Breast epithelium (tissue), 4 donors: ENCODE measurements at places on chromosomes 1 and 21. TPM values are rescaled to one million over a fixed set of nuclear protein-coding genes. Genes with fewer than 3 reads are reported as not detected.
A peak's percentile ranks its signal among the peaks of the same experiment; 100 is the strongest.

DNA sequence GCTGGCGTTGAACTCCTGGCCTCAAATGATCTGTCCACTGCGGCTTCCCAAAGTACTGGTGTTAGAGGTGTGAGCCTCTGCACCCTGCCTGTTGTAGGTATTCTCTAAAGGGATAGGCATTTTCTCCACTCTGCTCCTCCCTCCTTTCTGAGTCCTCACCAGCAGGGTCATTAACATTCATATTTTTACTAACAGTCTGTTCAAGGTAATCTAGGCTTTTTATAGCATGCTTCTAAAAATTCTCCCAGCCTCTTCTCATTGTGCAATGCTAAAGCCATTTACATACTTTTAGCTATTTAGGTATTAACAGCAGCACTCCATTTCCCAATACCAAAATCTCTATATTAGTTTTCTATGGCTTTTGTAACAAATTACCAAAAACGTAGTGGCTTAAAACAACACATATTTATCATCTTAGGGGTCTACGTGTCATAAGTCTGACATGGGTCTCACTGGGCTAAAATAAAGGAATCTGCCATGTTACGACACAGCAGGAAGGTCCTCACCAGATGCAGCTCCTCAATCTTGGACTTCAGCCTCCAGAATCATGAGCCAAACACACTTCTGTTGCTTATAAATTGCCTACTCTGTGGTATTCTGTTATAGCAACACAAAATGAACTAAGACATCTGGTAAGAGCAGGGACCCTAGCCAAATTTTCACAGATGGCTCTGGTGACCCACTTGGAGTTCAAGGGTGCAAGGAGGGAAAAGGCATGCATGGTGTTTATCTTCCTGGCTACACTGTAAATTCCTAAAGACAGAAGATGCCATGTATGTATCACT lies 2.9 kb upstream of the SLC2A7 start:
- DNase-seq = no peak

DNA sequence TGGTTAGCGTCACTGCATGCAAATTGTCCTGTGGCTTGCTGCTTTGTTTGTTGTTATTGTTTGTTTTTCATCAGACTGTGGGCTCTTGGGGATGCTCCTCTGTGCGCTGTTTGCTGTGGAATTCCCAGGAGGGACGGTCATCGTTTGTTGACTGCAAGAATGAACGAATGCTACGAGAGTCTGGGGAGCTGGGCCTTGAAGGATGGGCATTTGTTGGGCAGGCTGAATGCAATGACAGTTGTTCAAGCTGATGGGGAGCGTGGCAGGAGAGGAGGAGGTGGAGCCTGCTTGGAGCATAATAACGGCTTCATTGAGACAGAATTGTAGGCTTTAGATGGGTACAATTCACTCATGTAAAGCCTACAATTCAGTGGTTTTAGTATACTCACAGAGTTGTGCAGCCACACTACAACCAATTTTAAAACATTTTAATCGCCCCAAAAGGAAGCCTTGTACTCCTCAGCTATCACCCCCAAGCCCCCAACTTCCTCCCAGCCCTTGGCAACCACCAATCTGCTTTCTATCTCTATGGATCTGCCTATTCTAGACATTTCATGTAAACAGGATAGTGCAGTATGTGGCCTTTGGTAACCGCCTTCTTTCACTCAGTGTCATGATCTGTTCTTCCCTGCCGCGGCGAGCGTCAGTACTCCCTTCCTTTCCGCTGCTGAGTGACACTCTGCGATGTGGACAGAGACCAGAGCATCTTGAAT lies 190.2 kb downstream of the CAMTA1 start:
- peak; percentile 27 for DNase-seq

GRCh38 chr1:8457760-8458381 lies 140.0 kb downstream of the SLC45A1 start:
- DNase-seq = no peak

- no peak for DNase-seq
Measured at GRCh38 chr21:45228171-45228641, 59.5 kb downstream of the POFUT2 start.

- DNase-seq = peak; percentile 76
Measured at GRCh38 chr1:160193091-160193819, 2.9 kb downstream of the CASQ1 start.

DNA sequence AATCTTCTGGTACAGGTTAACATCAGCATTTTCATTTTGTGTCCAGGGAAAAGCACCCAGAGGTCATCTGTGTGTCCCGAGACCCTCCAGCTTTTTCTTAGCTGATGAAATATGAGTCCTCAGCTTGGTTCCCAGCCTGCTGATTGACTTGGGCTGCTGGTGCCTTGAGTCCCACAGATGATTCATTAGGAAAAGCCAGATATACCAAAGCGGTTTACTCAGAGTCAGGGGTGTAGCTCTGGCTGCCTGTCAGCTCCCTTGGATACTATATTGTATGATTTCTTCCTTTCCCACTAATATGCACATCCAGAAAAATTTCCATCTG lies 43.7 kb upstream of the MAB21L3 start:
- no peak for DNase-seq

- no peak for DNase-seq
Measured at GRCh38 chr21:38984982-38985567, 179.3 kb downstream of the ETS2 start.

The SMCP gene
- total RNA-seq = not detected
